M059J (cell line): ENCODE measurements at places on chromosomes 3 and 15.

GRCh38 chr3:62587169-62587568, 213.8 kb upstream of the FEZF2 start:
- DNase-seq = no peak

DNA sequence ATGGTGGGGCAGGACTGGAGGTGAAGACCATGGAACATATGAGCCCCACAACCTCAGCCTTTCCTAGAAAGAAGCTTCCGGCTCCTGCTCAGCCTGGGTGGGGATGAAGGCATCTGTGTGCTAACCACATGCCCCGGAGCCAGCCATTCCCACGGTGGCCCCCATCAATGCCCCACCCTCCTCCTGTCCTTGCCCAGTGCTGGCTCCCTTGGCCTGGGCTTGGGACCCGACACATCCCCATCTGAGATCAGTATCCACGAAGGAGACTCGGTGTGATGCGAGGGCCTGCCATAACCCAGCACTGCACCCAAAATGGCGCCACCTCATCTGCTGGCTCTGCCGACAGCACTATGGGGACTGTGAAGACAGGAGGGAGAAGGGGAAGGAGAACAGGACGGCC, 16.5 kb upstream of the PLXND1 start:
- no peak for DNase-seq

- DNase-seq = no peak
These were observed 11.0 kb downstream of the CRTC3 start for GRCh38 chr15:90540768-90541167.

DNA sequence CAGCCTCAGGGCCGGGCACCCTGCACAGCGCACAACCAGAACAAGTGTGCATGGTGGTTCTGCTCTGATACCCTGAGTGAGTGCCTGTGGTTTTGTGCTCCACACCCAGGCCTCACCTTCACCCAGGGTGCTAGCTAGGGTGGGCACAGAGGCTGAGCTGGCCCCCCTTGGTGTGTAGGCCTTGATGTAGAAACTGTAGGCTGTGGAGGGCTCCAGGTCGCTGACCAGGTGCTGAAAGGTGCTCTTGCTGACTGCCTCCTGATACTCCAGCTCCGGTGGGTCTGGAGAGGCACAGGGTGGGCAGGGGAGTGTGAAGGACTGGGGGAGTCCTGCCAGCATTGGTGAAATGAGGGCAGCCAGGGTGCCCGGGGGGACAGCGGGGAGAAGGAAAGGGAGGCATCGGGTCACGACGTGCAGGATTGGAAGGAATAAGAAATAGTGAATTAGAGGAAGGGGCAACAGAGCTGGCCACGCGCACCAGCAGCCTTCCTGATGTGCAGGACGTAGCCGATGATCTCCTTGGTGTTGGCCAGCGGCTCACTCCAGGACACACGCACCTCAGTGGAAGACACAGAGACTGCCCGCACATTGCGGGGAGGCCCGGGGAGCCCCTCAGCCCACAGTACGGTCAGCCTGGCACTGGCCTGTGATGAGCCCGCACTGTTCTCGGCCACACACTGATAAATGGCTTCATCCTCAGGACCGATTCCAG, 26.6 kb downstream of the RNU5B-1 start:
- DNase-seq = no peak

DNA sequence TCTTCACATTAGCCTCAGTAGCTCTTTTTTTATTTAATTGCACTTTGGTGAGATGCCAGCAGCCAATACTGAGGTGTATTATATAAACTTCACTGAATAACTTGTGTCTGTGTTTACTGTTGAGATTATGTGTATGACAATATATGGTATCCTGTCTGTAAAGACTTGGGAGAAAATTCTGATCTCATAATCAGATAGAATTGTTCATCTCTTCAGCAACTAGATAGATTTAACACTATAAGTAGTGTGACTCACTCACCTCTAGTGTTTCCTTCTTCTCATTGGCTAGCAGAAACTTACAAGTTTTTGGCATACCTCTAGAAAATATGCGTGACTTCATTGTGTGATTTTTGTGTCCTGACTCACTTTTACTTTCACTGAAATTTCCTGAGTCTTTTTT, 67.6 kb upstream of the TGFBR2 start:
- DNase-seq = peak; percentile 82

GRCh38 chr3:129007792-129008191, 6.7 kb downstream of the EFCC1 start:
- no peak for DNase-seq

DNA sequence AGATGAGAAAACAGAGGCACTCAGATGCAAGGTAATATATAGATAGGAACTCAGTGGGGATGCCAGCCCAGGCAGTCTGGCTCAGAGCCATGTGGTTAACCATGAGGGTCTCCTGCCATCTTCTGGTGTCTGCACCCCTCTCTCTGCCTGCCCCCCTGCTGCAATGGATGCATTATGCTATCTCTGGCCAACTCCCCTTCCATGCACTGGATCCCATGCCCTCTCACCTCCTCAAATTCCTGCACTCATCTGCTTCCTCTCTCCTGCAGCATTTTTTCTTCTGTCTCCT, 163.2 kb downstream of the STT3B start:
- DNase-seq = no peak

- peak; percentile 55 for DNase-seq
These were observed 104.9 kb upstream of the ASB14 start for GRCh38 chr3:57397175-57398026.

- peak; percentile 48 for DNase-seq
These were observed 36.7 kb downstream of the CIP2A start for GRCh38 chr3:108552267-108553159.

- no peak for DNase-seq
These were observed 3.6 kb upstream of the DAZL start for GRCh38 chr3:16608816-16609215.

- DNase-seq = no peak
These were observed 77.5 kb downstream of the FBLN2 start for GRCh38 chr3:13626396-13626795.

DNA sequence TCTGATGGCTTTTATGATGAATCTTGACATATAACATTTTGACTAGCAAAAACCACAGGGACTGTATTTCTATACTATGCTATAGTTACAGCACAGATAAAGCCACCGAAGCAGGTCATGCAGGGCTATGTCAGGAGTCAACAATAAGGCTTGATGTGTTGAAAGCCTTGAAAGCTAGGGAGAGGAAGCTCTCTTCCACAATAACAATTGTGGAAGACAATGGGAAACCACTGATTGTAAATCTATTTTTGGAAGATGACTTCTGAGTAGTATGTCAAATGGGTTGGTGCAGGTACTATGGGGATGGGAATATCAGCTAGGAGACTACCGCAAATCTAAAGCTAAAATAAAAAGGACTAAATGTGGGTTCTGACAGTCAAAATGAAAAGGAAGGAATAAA, 4.0 kb upstream of the AQR start:
- no peak for DNase-seq

DNA sequence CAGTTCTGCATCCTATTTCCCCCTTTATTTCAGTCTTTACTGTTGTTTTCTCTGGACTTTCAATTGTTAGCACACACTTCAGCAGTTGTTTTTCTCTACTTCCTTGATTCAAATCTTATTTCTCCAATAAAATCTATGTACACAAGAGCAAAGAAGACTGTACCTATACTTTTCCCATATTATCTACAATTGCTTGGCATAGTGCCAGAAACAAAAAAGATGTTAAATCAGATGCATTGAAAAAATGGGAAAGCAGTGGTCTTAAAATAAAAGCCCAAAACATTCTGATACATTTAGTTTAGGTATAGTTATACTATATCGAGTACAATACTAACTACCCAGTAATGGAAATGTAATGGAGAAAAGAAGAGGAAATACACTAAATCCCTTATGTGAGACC, 265.1 kb downstream of the UBE2E2 start:
- no peak for DNase-seq

DNA sequence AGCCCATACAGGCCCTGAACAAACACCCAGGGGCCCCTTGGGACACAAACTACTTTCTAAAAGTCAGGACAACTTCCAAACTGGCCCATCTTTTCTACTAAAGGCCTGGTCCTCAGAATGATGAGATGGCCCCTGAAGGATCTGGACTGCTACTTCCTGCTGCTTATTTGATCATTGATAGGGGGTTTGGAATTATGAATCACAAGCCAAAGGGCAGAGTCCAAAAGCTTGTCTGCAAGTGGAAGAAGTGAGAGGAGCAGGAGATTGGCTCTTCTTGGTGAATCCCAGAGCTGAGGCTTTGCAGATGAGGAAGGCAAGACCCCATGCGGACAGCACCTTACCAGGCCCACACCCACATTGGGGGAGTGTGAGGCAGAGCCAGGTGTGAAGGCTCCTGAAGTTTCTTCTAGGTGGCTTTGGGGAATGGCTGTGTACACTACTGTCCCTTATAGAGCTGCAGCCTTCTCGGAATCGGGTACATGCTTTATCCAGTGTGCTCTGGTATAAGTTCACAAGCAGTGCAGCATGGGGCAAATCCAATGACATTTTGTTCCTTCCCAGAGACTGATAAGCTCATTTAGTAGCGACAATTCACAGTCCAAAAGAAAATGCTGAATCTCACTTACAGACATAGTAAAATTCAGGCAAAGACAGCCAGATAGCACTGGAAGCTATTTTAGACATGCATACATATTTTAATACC, 133.1 kb downstream of the RORA start:
- DNase-seq = no peak

DNA sequence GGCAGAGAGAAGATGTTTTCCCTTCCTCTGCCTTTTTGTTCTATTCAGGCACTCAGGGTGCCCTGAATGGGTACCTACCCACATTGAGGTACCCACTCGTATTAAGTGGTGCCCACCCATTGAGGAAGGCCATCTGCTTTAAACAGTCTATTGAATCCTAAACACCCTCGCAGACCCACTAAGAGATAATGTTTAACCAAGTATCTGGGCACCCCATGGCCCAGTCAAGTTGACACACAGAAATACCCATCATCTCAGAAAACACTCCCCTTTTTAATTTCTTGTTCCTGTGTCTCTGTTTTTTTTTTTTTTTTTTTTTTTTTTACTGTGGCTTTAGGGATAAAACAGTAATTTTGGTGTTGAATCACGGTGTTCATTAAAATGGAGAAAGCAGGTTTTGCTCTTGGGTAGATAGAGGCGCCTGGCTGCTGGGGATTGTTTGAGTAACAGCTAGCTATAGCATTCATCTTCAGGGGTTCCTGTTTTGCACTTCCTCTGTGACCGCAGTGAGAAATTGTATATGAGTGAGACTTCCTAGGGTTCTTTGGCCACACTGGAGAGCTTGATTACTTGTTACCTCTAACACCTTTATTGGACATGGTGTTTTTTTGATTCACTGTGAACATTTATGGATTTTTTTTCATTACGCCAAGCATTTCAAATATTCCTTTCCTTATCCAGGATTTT, 259.1 kb downstream of the PTPRG start:
- no peak for DNase-seq

GRCh38 chr3:147371771-147372340, 34.5 kb downstream of the ZIC4 start:
- DNase-seq = no peak

GRCh38 chr3:151356794-151357462, 27.6 kb upstream of the P2RY13 start:
- DNase-seq = no peak

DNA sequence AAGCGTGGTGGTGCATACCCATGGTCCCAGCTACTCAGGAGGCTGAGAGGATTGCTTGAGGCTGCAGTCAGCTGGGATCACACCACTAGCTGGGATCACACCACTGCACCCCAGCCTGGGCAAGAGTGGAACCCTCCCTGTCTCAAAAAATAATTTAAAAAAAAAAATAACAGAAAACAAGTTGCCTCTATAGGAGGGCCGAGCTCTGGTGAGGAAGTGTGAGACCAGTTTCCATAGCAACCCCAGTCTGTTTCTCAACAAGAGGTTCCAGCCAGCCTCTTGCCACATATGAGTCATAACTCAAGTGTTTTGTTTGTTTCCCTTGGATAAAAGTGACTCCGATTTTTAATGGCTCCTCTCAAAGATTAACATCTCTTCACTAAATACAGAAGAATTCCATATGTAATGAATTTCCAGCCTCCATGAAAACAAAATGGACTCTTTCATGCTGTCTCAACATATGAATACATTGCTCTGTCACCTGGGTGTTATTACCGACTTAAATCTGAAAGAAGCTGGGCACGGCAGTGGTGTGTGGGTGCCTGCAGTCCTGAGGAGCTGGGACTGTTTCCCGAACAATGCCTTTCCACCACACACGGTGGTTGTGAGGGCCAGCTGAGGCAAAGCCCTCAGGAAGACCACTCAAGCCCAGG, 19.7 kb downstream of the TMEM43 start:
- peak; percentile 98 for DNase-seq

- peak; percentile 92 for DNase-seq
These were observed 72.7 kb upstream of the LRTM1 start for GRCh38 chr3:55000546-55000945.

GRCh38 chr3:102125994-102126368, 276.7 kb downstream of the NFKBIZ start:
- no peak for DNase-seq

DNA sequence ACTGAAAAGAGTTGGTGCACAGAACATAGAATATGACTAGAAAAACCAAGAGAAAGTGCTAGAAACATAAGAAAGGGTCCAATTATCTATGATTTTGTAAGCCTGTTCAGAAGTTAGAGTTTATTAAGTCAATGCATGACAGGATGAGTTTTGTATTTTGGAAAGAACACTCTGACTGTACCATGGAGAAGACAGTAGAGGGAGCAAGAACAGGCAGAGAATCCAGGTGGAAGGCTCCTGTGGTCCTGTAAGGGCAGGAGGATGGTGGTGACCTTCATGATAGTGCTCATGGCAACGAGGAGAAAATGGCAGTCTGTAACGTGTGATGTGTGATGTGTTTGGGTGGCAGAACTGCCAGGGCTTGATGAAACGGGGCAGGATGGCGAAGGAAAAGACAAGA, 249.1 kb downstream of the CTNNB1 start:
- DNase-seq = no peak

DNA sequence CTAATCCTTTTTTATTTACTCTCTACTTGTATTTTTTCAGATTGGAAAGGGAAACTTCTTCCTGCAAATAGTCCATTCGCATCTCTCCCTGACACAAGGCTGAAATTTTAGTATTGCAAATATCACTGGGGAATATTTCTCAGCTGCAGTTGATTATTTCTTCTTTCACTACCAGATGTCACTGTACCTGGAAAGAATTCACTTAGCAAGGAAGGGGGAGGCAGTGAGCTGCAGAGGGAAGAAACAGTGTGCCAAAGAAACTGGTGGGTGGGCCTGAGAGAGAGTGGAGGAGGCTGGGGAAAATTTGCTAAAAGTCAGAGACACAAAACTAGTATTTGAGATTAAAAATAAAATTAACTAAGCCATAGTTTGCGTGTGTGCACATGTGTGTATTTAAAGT, 142.3 kb upstream of the STT3B start:
- DNase-seq = no peak
